Stomach (tissue), 19 donors: ENCODE measurements at places on chromosomes 1 and 21. TPM values are rescaled to one million over a fixed set of nuclear protein-coding genes. Genes with fewer than 3 reads are reported as not detected.

DNA sequence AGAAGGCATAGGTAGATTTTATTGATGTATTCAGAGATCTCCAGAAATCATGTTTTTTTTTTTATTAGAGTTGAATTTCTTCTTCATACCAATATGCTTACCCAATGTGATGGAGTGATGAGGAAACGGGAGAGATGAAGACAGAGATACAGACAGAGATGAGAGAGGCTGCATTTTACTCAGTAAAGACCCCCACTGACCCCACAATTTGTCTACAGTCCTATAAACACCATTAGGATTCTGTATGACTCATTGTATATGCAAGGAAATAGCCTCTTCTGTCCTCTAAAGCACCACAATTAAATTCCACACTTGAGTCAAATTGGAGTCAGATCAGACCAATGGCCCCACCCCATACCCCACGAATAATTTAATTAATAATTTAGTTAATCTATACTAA lies 44.0 kb downstream of the RUNX1 start:
- no peak for DNase-seq

GRCh38 chr1:235023711-235024439 lies 104.8 kb downstream of the TOMM20 start:
- DNase-seq: no peak

- no peak for DNase-seq
These were observed 167.4 kb downstream of the DUSP10 start for GRCh38 chr1:221574529-221574928.

DNA sequence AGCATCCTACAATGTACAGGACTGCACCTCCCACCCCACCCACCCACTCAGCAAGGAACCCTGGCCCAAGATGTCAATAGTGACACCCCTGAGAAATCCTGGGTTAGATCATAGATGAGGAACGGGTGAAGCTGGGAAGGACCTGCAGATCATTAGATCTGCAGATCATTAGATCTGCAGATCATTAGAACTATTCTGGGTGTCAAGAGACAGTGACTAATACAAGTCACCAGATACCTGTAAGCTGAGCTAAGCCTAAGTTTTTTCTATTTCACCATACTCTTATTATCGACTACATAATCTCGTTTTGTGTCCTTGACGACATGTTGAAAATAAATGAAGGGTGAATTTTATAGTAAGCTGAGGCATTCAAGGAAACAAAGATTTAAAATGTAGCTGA lies 325.7 kb downstream of the DUSP10 start:
- no peak for DNase-seq

- no peak for DNase-seq
These were observed 1372.3 kb downstream of the AMY1C start for GRCh38 chr1:105122041-105122440.

DNA sequence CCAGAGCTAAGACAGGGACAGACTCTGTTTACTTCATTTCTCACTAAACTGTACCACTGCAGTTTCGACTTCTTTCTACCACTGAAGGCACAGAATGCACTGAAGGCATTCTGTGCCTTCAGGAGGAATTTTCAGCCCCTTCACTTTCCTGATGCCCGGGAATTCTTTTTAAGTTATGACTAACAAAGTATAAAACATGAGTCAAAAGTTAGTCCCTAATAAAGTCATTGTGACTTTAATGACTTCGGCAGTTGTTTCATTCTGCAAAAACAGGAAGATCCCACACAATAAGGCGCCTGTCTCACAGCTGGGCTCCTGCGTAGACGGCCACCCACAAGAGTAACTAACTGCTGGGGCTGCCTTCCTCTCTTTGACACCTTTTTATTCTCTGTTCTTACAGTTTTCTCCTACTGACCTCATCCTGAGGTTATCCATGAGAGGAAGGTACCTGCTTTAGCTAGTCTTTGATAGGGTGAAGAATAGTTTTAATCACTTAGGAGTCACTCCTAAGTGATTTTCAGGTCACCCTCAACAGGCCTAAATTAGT lies 183.9 kb upstream of the SGIP1 start:
- peak; percentile 64 for DNase-seq

DNA sequence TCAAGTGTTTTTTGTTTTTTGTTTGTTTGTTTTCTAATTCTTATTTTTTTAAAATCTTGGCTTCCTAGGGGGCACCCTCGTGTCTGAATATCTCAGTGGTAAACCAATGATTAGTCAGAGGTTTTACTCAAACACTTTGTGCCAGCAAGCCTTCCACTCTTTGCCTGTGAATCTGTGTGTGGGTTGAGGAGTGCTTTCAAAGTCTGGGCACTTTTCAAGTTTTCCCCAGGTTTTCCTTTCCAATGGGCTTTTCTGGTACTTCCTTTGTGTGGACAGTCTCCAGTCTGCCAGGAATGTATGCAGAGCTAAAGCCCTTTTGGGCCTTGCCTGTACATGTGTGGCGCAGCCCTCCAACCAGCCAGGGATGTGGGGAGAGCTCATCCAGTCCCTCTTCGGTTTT lies 9.7 kb upstream of the PPIE start:
- DNase-seq: no peak

- no peak for DNase-seq
These were observed 491.5 kb upstream of the B3GALT2 start for GRCh38 chr1:193677874-193678273.

GRCh38 chr1:78060857-78061563 lies 15.2 kb downstream of the GIPC2 start:
- no peak for DNase-seq

GRCh38 chr1:23524163-23524562 lies 6.9 kb downstream of the E2F2 start:
- DNase-seq: no peak

- DNase-seq: no peak
These were observed 81.2 kb upstream of the KCND3 start for GRCh38 chr1:112070677-112071076.

TLCD4 gene
- total RNA-seq: 18.9 TPM

LY9 gene
- 7.5 TPM for total RNA-seq
